Inflammatory macrophage (primary cell): ENCODE measurements at places on chromosomes 2 and 18.

DNA sequence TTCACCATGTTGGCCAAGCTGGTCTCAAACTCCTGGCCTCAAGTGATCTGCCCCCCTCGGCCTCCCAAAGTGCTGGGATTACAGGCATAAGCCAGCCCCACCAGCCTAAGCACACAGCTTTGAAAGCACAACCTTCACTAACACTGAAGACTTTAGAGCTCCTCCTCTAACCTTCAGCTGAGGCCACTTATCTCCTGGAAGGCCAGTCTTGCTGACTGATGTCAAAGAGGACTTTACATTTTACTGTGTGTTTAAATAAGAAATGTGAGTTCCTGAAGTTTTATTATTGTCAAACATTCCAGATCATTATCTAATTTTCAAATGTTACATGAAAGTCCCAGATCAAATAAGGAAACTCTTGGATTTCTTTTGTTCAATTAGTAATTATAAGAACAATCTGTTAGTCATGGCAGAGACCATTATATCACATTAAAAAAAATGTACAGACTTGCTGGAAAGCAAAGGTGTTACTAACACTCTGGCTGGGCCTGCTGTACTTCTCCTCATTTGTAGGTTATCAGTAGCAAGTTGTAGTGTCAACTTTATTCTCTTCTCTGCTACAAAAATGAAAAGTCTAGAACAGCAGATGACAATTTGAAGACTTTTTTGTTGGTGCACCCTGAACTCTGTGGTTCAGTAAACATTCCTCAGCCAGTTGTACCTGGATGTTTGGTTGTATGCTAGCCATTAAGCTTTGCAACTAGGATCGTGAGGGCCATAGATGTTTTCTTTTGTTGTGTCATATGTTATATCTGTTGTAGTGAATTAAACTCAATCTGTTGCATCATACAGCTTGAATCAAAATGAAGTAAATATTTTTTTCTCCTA lies 80.0 kb downstream of the AOX1 start:
- DNase-seq, result no peak

DNA sequence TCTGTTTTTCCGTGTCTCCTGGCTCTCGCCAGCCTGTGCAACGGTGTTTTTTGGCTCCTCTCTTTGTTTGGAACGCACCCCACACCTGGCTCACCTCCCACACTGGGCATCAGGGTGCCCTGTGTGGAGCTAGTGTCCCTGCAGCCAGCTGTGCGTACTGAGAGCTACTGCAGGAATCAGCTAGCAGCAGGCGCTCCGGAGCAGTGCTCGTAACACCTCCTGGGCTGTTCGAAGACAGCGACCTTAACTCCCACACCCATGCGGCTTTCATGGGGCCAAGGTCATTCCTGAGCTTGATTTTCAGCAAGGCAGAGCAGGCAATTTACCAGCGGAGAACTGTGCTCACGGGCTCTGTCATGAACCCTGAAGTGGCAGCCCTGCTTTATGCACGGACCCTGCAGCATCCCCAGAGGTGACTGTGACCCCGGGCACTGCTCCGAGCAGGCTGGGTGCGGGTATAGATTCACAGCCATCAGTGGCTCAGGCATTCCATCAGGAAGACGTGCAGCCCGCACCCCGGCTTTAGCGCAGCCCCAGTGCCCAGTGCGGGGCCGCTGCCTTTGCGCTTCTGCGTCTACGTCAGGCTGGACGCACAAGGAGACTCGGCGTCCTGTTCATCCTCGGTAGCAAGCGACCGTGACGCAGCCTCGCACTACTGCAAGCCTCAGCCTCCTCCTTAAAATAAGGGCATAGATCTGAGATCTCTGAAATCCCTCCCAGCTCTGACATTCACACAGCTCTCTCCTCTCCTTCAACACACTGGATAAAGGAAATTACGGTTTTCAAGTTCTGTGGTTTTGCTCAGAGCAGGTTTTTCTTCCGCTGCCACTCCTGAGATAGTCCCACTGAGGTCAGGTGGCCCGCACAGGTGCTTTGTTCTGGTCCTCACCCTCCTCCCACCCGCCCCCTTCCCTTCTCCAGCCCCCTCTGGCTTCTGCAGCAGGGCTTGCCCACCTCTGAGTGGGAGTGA lies 58.2 kb downstream of the ADI1 start:
- DNase-seq, result no peak

- DNase-seq, result peak; percentile 36
Observed at GRCh38 chr2:48205137-48205798, 299.0 kb upstream of the FBXO11 start.

GRCh38 chr18:3625742-3626091 lies 175.7 kb downstream of the TGIF1 start:
- DNase-seq, result no peak

DNA sequence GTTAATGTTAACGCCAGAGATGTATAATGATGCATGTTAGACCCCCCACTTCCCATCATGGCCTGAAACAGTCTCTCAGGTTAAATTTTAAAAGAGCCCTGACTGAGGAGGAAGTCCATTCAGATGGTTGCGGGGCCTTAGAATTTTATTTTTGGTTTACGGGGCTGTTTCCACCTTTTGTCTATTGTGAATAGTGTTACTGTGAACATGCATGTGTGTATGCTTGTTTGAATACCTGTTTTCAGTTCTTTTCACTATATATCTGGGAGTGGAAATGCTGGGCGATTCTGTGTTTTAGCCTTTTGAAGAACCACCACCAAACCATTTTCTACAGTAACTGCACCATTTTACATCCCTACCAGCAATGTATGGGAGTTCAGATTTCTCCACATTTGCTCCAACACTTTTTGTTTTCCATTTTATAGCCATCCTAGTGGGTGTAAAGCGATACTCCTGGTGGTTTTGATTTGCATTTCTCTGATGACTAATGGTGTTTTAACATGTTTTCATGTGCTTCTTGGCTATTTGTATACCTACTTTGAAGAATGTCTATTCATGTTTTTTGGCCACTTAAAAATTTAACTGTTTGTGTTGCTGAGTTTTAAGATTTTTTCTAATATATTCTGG lies 133.0 kb downstream of the MYO3B start:
- DNase-seq, result no peak

DNA sequence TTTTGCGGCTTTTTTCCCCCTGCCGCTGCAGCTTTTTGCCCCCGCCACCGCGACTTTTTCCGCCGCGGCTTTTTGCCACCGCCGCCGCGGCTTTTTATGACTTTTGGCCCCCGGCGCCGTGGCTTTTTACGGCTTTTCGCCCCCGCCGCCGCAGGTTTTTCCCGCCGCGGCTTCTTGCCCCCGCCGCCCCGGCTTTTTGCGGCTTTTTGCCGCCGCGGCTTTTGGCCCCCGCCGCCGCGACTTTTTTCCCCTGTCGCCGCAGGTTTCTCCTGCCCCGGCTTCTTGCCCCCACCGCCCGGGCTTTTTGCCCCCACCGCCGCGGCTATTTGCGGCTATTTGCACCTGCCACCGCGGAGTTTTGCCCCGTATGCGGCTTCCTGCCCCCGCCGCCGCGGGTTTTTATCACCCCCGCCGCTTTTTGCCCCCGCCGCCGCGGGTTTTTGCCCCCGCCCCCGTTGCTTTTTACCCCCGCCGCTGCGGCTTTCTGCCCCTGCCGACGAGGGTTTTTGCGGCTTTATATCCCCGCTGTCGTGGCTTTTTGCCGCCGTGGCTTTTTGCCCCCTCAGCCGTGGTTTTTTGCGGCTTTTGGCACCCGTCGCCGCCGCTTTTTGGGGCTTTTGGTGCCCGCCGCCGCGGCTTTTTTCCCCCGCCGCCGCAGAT lies 2750.9 kb downstream of the RPIA start:
- peak; percentile 0 for DNase-seq

GRCh38 chr2:178998539-178998938 lies 51.4 kb downstream of the CCDC141 start:
- DNase-seq, result no peak

DNA sequence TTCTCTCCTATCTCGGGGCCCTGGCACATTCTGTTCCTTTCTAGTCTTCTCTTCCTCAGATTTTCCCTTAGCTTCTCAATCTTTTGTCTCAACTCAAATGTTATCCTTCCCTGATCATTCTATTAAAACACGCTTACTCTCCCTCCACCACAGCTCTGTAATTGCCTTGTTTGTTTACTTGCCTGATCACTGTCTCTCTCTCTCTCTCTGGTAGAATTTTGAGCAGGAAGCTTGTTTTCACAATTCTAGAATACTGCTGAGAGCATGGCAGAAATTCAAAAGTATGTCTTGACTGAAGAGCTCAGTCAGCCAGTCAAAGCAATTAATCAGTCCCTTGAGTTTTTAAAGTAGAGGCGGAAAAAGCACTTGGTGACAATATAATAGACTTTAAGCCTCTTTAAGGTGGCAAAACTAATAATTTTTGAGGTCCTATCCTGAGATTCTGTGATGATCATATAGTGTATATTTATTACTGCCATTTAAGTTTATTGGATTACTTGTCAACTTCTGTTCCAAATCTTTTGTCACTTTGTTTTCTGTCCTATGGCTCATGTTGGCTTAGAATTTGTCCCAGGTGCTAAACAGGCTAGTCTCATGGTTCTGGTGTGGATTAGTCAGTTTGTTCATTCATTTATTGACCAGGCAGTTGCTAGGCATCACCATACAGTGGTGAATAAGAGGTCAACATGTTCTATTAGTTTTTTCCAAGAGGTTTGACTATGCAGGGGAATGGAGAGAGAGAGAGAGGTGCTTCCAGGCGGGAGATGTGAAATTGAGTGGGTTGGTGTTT lies 2.3 kb downstream of the PSMD1 start:
- DNase-seq, result no peak

- no peak for DNase-seq
Observed at GRCh38 chr2:32701806-32702205, 74.0 kb downstream of the TTC27 start.

DNA sequence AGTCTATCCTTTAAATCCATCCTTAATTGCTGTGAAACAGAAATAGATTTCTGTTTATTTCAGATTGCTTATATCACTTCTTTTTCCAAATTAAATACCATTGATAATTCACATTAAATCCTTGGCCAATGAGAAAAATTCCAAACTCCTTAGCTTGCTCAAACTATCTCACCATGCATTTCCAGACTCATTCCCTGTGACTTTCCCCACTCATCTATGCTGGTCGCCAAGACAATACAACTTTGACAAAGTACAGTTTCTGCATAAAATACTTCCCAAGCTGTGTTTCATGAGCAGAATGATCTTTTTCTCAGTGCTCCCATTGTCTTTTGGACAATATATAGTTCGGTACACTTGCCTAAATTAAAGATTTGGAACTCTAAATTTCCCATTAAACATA lies 575.6 kb downstream of the CPS1 start:
- no peak for DNase-seq

DNA sequence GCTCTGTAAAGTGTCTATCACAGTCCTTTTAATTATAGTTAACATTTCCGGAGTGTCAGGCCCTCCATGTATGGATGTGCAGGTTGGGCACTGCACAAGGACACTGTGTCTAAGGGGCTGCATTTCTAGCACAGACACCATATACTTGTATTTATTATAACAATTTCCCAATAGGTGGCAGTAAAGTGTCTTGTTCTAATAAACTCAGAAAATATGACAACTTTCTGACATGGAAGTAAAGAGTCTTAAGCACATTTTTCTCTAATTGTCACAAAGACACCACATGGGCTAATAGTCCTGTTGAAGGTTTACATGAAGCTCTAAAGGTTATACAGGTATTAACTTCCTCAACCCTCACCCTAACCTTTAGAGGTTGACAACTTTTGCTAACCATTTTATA lies 156.6 kb downstream of the DYSF start:
- DNase-seq, result peak; percentile 53

- no peak for DNase-seq
Observed at GRCh38 chr2:71944183-71944550, 203.5 kb downstream of the CYP26B1 start.

DNA sequence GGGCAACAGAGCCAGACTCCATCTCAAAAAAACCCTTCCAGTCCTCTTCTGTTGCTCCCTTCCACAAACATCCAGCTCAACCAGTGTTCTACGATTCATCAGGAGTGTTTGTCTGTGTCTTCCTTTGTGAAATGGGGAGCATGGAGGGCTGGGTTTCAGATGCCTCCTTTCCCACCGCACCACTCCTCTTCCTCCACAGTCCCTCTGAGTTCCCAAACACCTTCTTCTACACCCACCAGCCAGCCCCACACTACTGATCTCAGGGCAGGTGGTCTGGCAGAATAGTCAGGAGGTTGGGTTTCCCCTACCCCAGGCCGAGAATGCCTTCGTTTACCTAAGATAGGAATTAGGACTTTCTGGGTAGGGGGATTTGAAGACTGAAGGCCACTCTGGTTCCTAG lies 36.9 kb downstream of the NGEF start:
- DNase-seq, result no peak

DNA sequence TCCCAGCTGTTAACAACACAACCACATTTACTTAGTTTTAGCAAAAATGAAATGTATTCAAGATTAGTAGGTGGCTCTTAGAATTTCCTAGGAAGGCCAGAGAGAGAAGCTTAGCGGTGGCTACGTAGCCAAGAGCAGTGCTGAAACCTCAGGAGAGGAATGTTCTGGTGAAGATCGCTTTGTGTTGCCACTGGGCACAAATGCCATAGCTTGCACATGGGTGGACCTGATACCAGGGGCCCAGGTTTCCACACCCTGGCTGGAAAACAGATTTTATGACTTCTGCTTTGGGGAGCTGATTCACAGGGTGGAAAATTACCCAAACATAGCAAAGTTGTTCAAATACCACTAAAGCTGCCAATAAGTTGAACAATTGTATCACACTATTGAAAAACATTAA lies 43.4 kb downstream of the THUMPD2 start:
- DNase-seq, result peak; percentile 9

- DNase-seq, result no peak
Observed at GRCh38 chr2:201973305-201973928, 60.2 kb upstream of the FZD7 start.
